ENCODE measurements at places on chromosomes 16 and 17.

- DNase-seq = no peak
These were observed 8.2 kb upstream of the SEC14L1 start for GRCh38 chr17:77132411-77133086.

- DNase-seq = no peak
These were observed 245.9 kb upstream of the HSBP1 start for GRCh38 chr16:83561876-83562275.

- DNase-seq = no peak
These were observed 65.7 kb upstream of the METRNL start for GRCh38 chr17:83013779-83014117.

- no peak for DNase-seq
These were observed 14.5 kb upstream of the TNRC6C start for GRCh38 chr17:77943971-77944370.

GRCh38 chr17:2704890-2705248 is 6.7 kb downstream of the CLUH start:
- DNase-seq = no peak

GRCh38 chr17:75571197-75571884 is 16.3 kb upstream of the MYO15B start:
- DNase-seq = no peak

DNA sequence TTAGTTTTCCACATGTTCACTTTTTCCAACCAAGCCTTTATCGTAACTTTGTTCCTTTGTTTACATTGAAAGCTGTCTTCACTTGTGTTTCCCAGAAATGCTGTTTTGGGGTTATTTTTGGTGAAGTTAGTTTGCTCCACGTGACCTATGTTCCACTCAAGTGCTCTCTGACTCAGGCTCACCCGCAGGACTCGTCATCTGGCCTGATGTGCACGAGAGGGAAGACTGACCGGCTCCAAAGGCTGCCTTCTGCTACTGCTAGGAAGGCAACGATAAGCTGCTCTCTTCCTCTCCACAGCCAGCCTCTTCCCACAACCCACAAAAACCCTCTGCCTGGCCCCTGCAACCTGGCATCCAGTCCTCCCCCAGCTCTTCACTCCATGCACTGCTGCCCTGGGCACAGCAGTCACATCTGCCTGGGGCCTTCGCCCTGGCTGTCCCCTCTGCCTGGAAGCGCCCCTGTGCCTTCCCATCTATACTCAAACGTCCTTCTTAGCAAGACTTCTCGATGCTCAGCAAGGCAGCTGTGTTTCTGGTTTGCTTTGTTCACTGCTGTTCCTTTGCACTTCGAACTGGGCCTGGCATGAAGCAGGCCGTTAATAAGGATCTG is 28.0 kb downstream of the ZCCHC14 start:
- DNase-seq = no peak

- DNase-seq = no peak
These were observed 30.0 kb downstream of the SF3B3 start for GRCh38 chr16:70553645-70554044.

GRCh38 chr17:48175692-48176470 is 68.3 kb downstream of the SNX11 start:
- DNase-seq = no peak

DNA sequence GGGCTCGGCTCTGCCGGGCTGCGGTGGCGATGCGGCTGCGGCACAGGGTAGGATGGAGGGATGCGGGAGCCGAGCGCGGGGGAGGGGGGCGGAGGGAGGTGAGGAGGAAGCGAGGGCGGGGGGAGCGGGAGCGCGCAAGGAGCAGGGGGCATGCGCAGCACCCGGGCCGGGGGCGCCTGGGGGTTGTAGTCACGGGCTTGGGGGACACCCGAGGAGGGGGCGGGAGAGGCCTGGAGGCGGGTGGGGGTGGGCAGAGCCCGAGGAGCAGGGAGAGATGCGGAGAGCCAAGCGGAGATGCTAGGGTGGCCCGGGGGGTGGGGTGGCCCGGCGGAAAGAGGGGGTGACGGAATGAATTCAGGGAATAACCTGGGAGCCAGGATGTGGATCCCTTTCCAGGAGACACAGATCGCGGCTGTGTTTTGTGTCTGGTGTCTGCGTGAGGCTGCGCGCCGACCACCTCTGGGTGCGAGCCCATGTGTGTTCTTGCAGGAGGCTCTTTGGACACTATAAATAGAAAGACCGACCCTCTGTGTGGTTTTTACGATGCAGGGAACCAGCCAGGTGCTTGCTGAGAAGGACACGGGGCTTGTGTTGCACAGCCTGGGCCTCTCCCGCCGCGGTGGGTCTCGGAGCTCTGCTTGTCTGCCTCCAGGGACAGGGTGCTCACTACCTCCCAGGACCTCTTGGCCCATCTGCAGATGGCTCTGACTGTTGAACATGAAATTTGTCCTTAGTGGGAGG is at the start of gene STX1B:
Gene STX1B, minus strand, starts transcription at position 54 of the 741 bp plus-strand sequence. CDS start 242 bp downstream, outside the sequence.
- DNase-seq = no peak

- DNase-seq = no peak
These were observed 27.4 kb upstream of the LYRM9 start for GRCh38 chr17:27920569-27920968.

GRCh38 chr16:10987361-10988163 is 43.2 kb downstream of the CLEC16A start:
- DNase-seq = no peak

- DNase-seq = no peak
These were observed 28.7 kb upstream of the TNRC6A start for GRCh38 chr16:24700549-24701392.

All from stimulated activated CD4-positive, alpha-beta T cell treated with anti-CD3 and anti-CD28 coated beads, Interleukin-1b, Interleukin-23, amount 100 ng/mL, for 24 hours (primary cell).